ENCODE measurements at places on chromosomes 11 and 22. TPM values are rescaled to one million over a fixed set of nuclear protein-coding genes. Genes with fewer than 3 reads are reported as not detected.

Gene MALAT1
- total RNA-seq, result 2,577 TPM

GRCh38 chr22:48474881-48475280 is 1352.8 kb downstream of the BRD1 start:
- H3K4me3 ChIP-seq, result no peak overlapping the region
- DNase-seq, result no peak
- no peaks in the 10 kb centered on the region for H3K4me1 ChIP-seq

- H3K36me3 ChIP-seq, result no peaks in the 10 kb centered on the region
- H3K27me3 ChIP-seq, result no peaks in the 10 kb centered on the region
- no peak overlapping the region for H3K27ac ChIP-seq
- no peak overlapping the region for H3K4me3 ChIP-seq
Measured at GRCh38 chr11:70119502-70119901, 41.4 kb downstream of the ANO1 start.

Gene CSNK2A3
- 0.75 TPM for total RNA-seq

DNA sequence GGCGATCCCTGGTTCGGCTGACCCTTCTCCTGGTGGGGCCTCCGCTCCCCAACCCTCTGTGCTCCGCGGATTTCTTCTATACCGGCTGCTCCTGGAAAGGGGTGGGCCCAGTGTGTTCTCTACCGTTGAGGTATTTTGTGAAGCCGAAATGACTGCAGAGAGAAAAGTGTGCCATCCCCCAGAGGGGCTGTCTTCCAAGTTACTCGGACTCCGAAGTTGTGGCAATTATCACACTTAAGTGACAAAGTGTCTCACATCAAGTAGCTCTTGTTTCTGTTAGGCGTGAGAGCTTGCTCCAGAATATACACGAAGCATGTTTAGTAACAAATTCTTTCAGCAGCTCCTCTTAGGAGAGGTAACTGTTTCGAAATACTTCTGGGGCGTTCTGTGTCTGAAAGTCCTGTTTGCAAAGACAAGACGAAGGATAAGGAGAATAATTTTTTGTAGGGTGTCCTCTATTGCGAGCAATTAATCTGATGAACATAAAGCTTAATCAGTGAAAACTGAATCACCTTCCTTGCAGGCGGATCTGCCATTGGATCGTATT is 434 bp downstream of the XPNPEP3 start:
- no peaks in the 10 kb centered on the region for H3K27me3 ChIP-seq
- no peak for DNase-seq
- peak overlapping the region; percentile 97 for H3K4me3 ChIP-seq

- H3K4me1 ChIP-seq, result no peaks in the 10 kb centered on the region
- no peak overlapping the region for H3K4me3 ChIP-seq
- no peak for DNase-seq
Measured at GRCh38 chr11:135035282-135035681, 623.2 kb upstream of the B3GAT1 start.

GRCh38 chr22:41998361-41999261 is at the start of gene WBP2NL:
TSS of gene WBP2NL (plus strand) at chr22:41998788. CDS start at chr22:41998819, 31 bp downstream.
- peak; percentile 85 for DNase-seq
- peak within 1 kb of the TSS; percentile 34 for H3K4me3 ChIP-seq
- no peaks in the 10 kb centered on the region for H3K27me3 ChIP-seq
- H3K4me1 ChIP-seq, result peaks cover 10% of the 10 kb centered on the region

Gene BBOX1
- total RNA-seq, result not detected

Gene TRIM51
- not detected for total RNA-seq

Measured in right atrium auricular region (tissue), 2 donors.